ENCODE measurements at places on chromosomes 12 and 14.
A peak's percentile ranks its signal among the peaks of the same experiment; 100 is the strongest.

DNA sequence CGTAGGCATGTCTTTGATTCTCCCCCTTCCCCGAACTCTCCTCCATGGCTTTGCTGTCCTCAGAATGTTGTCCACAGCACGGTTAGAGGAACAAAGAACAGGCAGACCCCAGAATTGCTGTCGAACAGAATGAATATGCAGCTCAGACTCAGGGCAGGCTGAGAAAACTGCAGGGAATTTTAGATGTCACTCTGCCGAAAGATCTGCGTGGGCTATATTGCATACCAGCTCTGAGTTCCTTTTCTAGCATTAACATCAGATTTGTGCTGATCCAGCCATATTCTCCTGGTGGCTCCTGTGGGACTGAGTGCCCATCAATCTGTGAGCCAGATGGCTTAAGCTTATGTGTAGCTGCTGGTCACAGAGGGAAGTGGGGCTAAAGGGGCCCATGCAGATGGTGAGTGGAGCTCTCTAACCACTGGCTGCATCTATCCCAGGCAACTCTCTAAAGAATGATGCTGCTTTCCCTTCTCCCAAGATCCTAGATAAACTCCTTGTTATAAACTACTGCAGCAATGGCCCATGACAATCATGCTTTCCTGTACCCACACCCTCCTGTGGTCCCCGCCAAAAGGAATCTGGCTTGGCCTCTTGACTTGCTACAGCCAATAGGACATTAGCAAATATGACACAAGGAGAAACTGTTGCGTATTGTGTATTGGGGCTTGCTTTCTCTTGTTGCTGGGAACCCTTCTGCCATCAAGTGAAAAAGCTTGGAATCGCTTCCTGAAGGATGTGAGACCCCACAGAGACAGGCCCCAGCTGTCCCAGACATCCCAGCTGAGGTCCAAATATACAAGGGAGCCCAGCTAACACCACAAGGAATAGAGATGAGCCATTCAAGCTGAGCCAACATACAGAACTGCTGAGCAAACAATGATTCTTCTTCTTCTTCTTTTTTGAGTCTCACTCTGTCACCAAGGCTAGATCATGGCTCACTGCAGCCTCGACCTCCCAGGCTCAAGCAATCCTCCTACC, 101.3 kb downstream of the FOXN3 start:
- DNase-seq = no peak

- DNase-seq = peak; percentile 88
Observed at GRCh38 chr12:64389154-64389553, 1.4 kb downstream of the C12orf56 start.

- peak; percentile 87 for DNase-seq
Observed at GRCh38 chr12:106760184-106760531, 14.3 kb upstream of the RIC8B start.

- no peak for DNase-seq
Observed at GRCh38 chr12:100138048-100138802, 4.4 kb downstream of the BLTP3B start.

DNA sequence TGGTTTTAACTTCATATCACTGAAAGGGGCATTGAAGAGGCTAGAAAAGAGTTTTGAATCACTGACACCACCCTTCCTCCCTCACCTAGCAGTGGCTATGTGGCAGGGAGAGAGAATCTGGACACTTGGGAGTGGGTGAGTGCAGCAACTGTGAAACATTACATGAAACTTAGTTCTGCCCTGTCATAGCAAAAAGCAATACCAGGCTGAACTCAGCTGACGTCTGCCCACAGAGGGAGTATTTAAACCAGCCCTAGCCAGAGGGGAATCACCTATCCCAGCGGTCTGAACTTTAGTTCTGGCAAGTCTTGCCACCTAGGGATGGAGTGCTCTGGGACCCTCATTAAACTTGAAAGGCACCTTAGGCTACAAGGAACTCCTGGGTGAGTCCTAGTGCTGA, 20.7 kb upstream of the UNC79 start:
- DNase-seq = no peak

DNA sequence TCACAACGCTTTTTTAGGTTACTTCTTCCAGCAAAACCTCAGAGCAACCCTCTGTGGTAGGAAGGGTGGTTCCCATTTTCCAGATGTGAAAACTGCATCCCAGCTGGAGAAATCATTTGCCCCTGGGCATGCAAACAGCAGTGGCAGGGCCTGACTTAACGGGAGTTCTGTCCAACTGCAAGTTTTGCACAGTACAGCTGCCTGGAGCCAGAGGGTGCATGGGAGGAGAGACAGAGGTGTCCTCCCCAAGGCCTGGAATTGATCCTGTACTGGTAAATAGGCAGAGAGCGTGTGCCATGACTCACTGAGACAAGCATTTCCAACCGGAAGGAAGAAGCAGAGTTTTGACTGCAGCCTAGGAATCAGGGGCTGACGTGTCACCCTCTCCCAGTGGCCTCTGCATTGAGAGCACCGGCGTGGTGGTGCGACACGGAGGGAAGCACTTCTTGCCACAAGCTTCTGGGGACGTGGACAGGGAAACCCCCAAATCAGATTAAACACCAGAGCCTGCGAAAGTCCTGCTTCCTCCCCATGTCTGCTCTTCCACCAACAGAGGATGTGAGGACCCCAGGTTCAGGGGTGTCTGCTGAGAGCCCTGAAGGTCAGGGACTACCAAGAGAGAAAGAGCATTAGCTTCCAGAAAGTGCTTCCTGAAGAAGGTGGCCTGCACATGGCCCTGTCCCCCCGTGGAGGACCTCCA, 19.0 kb upstream of the SERPINA4 start:
- DNase-seq = no peak

GRCh38 chr12:80954857-80955520, 17.3 kb upstream of the LIN7A start:
- DNase-seq = no peak

DNA sequence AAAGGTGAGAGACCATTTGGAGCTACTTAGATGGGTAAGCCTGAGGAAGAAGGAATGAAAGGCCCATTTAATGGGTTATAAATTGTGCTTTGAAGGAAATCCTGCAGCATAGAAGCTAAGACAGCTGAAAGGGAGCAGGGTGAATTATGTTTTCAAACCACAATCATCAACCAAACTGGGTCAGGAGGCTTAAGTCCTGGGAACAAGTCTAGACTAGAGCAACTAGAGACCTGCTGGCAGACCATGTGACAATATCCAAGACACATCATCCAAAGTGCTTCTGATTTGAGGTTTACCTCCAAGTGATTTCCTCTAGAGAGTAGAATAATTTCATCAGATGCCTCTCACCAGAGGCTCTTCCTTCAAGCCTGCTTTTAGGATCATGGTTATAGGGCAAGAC, 53.7 kb downstream of the MAP3K9 start:
- DNase-seq = peak; percentile 27

GRCh38 chr14:105376521-105377440, 21.6 kb upstream of the TEX22 start:
- no peak for DNase-seq

GRCh38 chr14:61636779-61637178, 58.5 kb upstream of the HIF1A start:
- DNase-seq = no peak

GRCh38 chr12:67524861-67525616, 123.5 kb upstream of the DYRK2 start:
- no peak for DNase-seq

GRCh38 chr12:25376985-25377384, 126.3 kb upstream of the KRAS start:
- DNase-seq = no peak

DNA sequence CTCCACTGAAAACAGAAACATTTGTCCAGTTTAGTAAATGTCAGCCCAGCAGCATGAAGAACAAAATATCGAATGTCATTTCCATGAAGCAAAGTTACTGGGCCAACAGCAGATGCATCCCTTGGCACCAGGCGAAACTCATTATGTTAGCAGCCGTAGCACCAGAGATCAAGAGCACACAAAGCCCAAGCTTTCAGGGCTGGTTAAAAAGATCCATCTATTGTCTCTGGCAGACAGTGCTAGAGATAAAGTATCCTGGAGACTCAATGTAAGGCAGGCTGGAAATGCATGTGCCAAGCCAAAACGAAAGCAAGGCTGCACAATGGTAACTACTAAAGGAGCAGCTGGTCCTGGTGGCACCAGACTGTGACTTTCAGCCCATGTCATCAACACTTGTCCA, 120.3 kb upstream of the PLEKHG7 start:
- DNase-seq = no peak

- DNase-seq = no peak
Observed at GRCh38 chr12:62817556-62818271, 117.2 kb downstream of the PPM1H start.

- DNase-seq = no peak
Observed at GRCh38 chr14:92952481-92953298, 29.7 kb downstream of the CHGA start.

GRCh38 chr14:31080056-31080455, 53.9 kb upstream of the STRN3 start:
- DNase-seq = no peak

GRCh38 chr14:105047283-105048016, 17.8 kb downstream of the GPR132 start:
- DNase-seq = no peak

GRCh38 chr12:23133471-23133870, 508.5 kb downstream of the ETNK1 start:
- DNase-seq = no peak

DNA sequence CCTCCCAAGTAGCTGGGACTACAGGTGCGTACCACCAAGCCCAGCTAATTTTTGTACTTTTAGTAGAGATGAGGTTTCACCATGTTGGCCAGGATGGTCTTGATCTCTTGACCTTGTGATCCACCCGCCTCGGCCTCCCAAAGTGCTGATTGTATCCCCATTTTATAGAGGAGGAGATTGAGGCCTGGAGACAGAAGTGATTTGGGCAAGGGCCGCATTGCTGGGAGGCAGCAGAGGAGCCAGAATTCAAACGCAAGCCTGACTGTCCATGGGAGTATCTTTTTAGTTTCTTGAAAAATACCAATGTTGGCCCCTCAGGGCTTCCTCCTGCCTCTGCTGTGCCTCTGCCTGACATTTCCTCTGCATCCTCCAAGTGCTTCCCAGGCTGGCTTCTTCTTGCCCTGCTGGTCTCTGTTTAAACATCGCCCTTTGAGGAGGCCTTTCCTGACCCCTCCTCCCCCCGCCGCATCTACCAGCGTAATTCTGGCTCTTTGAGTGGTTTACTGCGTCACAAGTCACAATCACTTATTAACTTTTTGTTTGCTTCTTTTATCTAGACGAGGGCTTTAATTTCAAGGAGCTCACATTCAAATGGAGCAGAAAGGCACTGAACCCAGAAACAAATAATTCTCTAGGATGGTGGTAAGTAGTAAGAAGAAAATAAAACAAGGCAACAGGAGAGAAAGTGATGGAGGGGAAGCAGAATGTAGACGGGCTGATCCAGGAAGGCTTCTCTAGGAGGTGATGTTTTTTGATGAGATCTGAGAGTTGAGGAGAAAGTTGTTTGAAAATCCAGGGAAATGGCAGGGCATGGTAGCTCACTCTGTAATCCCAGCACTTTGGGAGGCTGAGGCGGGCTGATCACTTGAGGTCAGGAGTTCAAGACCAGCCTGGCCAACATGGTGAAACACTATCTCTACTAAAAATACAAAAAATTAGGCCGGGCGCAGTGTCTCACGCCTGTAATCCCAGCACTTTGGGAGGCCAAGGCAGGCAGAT, 91.0 kb upstream of the MED13L start:
- no peak for DNase-seq

DNA sequence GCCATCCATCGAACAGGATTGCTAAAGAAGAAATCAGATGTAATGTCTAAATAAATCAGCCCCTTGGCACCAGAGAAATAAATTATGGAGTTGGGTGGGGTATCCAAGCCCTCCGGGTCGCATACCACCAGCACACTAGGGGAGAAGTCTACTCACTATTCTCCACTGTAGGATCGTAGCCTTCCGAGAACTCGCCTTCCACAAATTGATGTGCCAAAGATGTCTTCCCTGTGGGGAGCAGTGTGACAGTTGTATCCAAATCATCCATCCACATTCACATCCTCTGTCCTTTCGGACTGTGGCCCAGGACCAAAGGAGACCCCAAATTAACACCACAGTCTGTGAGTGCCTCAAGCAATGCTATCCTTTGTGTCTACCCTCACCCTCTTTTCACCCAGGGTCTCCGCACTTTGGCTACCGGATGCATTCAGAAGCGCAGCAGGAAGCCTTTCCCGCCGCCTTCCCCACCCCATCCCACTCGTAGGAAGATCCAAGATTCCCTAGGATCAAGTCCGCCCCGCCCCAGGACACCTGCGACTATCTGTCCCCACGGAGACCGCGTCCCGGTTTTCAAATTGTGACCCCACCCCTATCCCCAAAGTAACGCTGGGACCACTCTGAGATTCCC, 786 bp downstream of the RHEBL1 start:
- no peak for DNase-seq

GRCh38 chr14:99727096-99727870, 43.2 kb downstream of the CYP46A1 start:
- DNase-seq = no peak

GRCh38 chr12:46043972-46044520, 53.7 kb upstream of the SCAF11 start:
- DNase-seq = no peak

GRCh38 chr14:64349741-64350490, 38.2 kb upstream of the MTHFD1 start:
- no peak for DNase-seq

DNA sequence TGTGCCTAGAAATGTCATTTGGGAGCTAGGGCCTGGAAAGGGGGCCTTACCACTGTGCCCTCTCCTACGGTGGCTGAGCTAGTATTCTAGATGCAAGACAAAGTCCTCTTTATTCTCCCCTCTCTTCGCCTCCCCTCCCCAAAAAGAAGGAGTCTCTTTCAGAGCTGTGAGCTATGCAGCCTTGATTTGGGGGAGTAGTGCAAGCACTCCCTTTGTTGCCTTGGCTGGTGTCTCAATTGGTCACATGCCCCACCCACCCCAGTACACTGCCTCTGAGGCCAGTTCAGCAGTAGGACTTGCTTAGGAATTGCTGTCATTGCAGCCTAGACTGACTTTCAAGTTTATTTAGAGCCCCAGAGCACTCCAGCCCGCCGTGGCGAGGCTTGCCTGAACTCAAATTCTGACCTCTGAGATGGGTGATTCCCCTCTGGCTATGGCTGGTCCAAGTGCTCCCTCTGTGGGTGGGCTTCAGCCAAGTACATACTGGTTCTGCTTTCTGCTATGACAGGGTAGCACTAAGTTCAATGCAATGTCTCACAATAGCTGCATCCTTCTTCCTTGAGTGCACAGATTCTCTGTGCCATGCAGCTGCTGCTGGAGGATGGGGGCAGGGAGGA, 37.0 kb upstream of the FBXO33 start:
- no peak for DNase-seq

DNA sequence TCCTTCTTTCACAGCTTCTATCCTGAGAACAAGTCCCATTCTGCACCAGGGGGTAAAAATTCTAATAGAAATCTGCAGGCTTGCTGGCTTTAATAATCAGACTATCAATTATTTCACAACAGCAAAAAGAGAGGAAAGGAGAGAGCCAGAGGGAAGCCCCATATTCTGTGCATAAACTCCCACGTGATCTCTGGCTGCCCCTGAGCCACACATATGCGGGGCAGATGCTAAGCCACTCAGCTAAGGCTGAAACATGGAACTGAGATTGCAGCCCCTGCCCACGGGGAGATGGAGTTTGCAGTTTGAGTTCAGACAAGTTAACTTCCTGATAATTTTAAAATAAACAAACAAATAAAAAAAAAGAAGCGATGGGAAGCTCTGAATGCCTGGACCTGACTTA, 254.4 kb upstream of the CCDC196 start:
- DNase-seq = no peak

GRCh38 chr14:67343601-67344230, 15.9 kb downstream of the ATP6V1D start:
- DNase-seq = no peak

All from DMS79 treated with DMSO at 0.1 percent for 48 hours (cell line).